ENCODE measurements at places on chromosomes 3 and 15.

GRCh38 chr3:114498539-114499370, 204.9 kb downstream of the TIGIT start:
- DNase-seq = peak; percentile 96

- DNase-seq = no peak
Observed at GRCh38 chr3:52106951-52107611, 47.1 kb downstream of the POC1A start.

GRCh38 chr3:114634635-114635034, 340.8 kb downstream of the TIGIT start:
- DNase-seq = no peak

GRCh38 chr15:47409038-47409437, 308.3 kb upstream of the SEMA6D start:
- DNase-seq = no peak

DNA sequence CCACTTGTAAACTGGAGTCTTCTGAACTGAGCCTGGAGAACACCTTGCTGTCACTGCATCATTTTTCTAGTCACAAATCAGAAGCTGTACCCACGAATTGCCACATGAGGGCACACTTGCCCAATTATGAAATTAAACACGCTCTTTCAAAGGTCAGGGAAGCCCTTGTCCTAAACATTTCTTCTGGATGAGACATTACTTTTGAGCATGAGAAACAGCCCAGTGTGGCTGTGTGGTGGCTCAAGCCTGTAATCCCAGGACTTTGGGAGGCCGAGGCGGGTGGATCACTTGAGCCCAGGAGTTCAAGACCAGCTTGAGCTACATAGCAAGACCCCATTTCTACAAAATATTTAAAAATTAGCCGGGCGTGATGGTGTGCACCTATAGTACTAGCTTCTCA, 27.5 kb upstream of the CFAP161 start:
- DNase-seq = peak; percentile 79

GRCh38 chr15:55937040-55937439, 56.4 kb downstream of the NEDD4 start:
- DNase-seq = peak; percentile 83

DNA sequence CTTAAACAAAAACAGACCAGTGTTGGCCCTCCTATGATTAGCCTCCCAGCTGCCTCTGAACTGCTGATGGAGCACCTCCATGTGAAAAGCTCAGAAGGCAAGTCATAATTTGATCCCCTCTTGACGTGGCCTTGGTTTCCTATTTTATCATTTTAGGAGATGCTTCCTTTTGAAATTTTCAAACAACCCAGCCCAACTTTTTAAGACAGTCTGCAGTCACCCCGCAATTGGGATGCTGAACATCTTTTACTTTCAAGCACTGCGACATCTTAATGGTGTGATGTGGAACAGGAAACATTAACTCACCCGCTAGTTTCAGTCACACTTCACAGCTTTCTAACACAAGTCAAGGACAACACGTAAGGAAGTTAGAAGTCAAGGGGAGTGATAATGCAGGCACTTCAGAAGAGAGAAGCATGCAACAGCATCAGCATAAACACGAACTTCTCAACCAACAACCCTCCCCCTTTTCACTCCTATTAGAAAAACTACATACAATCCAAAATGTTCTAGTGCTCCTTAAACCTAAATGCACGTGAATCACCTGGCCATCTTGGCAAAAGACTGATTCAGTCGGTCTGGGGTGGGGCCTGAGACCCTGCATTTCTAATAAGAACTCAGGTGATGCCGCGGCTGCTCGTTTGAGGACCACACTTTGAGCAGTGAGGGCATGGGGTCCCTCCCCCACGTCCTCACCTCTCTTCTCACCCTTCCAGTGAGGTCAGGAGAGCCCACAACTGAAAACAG, 161.5 kb downstream of the FOXP1 start:
- no peak for DNase-seq

- no peak for DNase-seq
Observed at GRCh38 chr15:99124641-99125040, 19.8 kb downstream of the SYNM start.

DNA sequence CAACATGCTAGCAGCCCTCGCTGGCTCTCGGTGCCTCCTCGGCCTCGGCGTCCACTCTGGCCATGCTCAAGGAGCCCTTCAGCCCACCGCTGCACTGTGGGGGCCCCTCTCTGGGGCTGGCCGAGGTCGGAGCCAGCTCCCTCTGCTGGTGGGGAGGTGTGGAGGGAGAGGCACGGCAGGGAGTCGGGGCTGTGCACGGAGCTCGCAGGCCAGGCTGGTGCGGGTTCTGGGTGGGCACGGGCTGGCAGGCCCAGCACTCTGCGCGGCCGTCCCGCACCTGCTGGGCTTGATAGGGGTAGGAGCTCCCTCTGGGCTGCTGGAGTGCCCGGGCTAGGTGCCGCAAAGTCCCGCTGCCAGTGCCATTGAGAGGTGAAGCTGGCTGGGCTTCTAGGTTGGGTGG, 251.0 kb downstream of the SQOR start:
- no peak for DNase-seq

DNA sequence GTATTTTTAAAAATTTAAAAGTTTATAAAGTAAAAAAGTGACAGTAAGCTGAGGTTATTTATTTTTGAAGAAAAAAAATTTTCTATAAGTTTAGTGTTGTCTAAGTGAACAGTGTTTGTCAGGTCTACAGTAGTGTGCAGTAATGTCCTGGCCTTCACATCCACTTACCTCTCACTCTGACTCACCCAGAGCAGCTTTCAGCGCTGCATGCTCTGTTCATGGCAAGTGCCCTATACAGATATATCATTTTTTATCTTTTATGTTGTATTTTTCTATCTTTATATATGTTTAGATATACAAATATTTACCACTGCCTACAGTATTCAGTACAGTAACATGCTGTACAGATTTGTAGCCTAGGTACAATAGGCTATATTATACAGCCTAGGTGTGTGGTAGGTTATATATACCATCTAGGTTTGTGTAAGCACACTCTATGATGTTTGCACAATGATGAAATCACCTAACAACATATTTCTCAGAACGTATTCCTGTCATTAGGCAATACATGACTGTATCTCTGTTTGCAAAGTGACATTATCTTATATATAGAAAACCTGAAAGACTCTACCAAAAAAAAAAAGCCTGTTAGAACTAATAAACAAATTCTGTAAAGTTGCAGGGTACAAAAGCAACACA, 75.9 kb upstream of the TMC3 start:
- no peak for DNase-seq

- no peak for DNase-seq
Observed at GRCh38 chr15:67181221-67181639, 73.2 kb downstream of the AAGAB start.

DNA sequence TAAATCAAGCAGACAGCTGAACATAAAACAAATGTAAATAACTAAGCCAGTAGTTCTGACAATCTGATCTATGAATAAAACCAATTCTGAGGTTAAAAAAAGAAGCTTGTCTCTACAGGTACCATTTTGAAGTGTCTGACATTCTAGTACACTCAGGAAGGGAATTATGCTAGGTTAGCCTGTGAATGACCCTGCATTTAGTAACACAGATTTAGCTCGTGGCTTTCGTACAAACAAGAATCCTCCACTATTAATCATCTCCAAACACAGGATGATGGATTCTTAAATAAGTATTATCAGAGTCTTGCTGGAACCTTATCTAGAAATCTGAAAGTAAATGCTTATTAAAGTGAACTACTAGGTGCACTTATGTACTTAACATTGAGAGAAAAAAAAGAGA, 1120.1 kb downstream of the ROBO1 start:
- DNase-seq = peak; percentile 61

GRCh38 chr3:50358355-50358910, 888 bp downstream of the TMEM115 start:
- DNase-seq = no peak

DNA sequence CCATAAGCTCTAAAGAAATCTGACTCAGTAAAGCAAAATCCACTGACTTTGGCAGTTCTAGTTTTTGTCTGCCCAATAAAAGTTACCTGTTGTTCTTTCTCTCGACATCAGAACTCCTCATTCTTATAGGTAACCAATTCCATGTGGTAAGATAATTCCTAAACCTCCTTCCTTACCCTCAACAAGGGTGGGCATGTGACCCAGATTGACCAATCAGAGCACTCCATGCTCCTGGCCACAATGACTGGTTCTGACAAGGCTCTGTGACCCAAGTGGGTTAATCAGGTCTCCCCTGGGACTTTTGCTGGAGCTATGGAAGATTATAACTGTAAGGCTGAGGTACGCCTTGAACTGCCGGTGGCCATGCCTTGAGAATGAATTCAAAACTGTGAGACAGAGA, 31.7 kb downstream of the LINS1 start:
- DNase-seq = no peak

- no peak for DNase-seq
Observed at GRCh38 chr3:19488939-19489338, 340.6 kb downstream of the KCNH8 start.

DNA sequence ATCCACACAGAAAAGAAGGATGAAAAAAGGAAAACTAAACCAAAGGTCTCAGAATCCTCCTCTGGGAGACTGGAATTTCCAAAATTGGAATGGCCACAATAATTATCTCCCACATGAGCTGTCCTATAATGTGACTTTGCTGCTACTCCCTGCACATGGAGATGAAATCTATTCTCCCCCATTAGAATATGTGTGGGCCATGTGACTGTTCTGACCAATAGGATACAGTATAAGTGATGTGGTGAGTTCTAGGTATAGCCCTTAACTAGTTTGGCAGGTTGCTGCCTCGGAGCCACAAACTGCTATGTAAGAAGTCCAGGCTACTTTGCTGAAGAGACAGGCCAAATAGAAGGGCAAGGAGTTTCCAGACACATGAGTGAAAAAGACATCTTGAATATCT, 5.2 kb downstream of the TRIM59 start:
- DNase-seq = no peak

GRCh38 chr3:30986551-30986950, 92.1 kb upstream of the GADL1 start:
- DNase-seq = no peak

DNA sequence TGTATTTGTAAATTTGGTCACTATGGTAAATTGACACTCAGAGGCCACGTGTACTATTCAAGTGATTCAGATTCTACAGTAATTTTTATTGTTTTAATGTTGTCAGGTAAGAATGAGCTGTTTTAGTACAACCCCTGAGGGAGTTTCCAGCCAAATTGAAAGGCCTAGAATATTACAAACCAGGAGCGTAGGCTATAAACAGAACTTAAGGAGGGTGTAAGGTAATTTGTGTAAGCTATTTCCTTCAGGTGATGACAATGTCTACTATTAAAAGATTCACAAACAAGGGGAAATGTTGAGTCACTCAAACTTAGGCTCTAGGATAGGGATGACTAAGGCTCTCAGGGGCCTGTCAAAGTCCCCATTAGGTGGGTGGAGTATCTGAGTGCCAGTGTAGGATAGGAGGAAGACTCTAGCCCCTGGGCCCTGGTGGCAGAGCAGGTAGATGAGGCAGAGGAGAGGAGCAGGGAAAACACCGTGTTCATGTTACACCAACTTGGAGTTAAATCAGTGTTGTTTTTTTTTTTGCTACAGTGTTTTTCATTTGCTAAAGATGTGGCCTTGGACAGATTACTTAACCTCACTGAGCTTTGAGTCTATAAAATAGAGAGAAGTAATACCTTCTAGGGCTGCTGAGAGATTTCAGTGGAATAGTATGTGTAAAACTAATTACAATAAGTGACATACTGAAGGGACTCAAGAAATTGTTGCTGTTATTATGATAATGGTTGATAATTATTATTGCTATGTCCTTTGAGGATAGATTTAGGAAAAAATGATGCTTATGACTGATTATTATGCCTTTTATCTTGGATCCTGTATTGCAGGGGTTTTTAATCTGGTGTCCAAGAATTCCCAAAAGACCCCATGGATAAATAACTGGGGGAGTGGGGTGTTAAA, 10.3 kb downstream of the TM4SF1 start:
- peak; percentile 56 for DNase-seq

DNA sequence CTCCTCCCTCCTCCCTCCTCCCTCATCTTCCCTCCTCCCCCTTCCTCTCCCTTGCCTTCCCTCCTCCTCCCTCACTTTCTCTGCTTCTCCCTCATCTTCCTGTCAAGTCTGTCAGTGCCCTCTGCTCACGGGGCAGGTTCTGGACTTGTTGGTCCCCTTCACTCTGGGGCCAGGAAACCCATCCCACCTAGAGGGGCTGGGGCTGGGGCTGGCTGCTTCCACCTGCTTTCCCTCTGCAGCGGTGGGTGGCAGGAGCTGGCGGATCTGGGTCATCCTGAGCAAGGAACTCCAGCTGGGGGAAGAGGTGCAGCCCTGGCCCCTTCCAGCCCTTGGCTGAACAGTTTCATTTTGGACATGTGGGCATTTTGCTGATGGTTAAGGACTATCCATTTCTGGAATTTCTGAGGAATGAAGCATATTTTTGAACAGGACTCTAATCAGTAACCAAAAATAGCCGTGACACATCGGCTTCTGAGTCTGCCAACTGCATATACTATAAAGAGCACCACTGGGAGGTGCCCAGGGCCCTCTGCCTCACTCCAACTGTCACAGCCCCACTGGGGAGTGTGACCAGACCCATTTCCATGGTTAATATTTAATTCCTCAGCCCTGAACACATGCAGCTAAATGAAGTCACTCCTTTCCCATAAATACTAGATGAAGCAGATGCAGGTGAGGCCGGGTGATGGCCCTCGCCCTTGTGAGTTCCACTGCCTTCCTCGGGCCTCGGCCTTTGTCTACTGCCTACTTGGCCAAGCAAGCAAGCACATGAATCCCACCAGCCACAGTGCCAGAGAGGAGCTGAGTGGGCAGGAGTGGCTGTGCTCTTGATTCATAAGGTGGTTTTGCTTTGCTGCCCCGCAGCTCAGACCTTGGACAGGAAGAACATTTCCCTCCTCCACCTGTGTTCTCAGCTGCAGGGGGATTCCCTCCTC, 39.8 kb downstream of the CHDH start:
- DNase-seq = peak; percentile 35

- DNase-seq = no peak
Observed at GRCh38 chr15:89131731-89132130, 43.5 kb downstream of the ABHD2 start.

GRCh38 chr15:69082554-69082953, 68.1 kb downstream of the NOX5 start:
- peak; percentile 31 for DNase-seq

DNA sequence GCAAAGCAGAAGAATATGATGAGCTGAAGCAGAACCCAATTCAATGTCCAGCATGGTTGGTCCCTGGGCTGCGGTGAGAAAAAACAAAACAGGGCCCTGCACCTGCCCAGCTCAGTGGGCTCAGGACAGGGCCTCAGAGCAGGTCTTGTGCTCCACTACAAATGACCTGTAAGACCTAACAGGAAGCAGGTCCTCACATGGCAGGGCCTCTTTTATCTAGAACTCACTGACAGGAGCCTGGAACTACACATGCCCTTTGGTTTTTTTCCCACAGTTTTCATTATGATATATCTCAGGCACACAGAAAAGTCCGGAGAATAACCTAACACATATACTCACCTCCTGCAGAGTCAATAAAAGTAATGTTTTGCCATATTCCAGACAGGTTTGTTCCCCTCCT, 38.4 kb downstream of the CCDC12 start:
- DNase-seq = no peak

DNA sequence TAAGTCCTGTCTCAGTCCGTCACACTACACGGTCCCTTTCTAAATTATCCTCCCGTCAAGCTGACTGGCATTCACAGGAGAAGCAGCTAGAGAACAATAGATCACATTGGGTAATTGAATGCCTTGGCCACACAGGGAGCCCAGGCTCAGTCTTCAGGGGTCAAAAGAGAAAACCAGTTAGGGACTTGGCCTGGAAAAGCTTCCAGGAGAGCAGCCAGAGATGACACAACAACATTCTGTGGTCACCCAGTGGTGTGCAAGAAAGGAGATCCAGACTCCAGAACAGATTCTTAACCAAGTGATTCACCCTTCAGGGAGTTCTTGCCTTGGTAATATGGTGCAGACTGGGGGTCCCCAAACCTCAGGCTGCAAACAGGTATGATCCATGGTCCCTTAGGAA, 15.9 kb downstream of the ARHGAP31 start:
- DNase-seq = peak; percentile 98

Measured in brain microvascular endothelial cell (primary cell).